Activated T-cell treated with anti-CD3 and anti-CD28 coated beads for 4 hours (primary cell): ENCODE measurements at places on chromosomes 1 and 21.

GRCh38 chr1:23174426-23175110, 5.9 kb upstream of the LUZP1 start:
- DNase-seq, result no peak

DNA sequence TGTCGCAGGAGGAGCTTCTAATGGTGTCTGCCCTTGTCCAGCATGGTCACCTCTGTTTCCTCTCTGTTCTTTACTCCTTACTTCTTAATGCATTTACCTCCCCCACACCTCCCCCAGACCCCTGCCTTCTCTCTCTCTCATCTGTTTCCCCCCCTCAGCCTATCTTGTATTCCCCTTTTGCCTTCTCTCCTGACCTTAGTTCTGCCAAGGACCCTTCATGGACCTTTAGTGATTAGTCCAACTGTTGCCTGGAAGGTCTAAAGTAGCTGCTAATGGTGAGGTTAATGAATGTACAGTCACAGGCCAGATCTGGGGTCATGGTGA, 42.3 kb upstream of the PPP2R5A start:
- no peak for DNase-seq

GRCh38 chr1:36208978-36209703, 15.1 kb upstream of the THRAP3 start:
- no peak for DNase-seq

- DNase-seq, result no peak
These were observed 3.3 kb upstream of the F3 start for GRCh38 chr1:94544706-94545490.

DNA sequence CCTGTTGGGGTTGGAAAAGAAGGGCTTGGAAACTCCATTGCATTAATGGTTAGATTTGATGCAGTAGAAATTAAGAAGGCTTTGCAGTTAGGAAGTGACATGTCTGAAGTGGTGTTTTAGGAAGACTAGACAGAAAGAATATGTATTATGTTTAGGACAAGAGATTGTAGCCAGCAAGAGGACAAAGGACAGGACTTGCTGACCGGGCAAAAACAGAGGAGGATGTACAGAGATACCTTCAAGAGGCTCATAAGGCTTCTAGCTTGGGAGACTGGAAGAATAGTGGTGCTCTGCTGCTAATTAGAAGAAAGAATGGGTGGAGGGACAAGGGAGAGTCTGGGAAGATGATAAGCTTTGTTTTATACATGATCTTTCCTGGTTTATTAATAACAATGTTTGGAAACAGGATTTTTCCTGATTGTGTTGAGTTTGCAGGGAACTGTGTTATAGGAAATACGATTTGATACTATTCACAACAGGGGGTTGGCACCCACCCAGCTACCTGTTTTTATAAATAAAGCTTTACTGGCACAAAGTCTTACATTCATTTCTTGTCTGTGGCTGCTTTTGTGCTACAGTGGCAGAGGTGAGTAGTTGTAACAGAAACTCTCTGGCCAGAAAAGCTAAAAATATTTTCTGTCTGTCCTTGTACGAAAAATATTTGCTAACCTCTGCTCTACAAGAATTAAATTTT, 37.1 kb upstream of the TMCO2 start:
- DNase-seq, result no peak

- DNase-seq, result no peak
These were observed 954.9 kb downstream of the ADGRL2 start for GRCh38 chr1:82755671-82756070.

DNA sequence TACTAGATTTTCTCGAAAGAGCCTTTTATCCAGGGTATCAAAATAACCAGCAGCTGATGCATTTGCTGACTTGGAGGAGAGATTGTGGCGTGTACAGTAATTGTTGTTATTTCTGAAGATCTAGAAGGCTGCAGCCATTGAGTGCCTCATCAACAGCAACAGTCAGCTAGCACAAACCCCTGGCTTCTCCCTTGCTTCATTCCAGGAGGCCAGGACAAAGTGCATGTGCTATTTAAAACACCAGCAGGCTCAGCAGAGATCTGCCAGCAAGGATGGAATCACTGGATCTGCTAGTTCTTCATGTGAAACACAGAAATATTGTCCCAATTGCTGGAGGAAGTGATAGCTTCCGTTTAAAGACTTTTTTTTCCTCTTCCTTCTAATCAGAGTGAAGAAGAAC, 2.8 kb upstream of the NGF start:
- DNase-seq, result no peak

- no peak for DNase-seq
These were observed 16.0 kb upstream of the ARHGEF10L start for GRCh38 chr1:17523321-17524041.

DNA sequence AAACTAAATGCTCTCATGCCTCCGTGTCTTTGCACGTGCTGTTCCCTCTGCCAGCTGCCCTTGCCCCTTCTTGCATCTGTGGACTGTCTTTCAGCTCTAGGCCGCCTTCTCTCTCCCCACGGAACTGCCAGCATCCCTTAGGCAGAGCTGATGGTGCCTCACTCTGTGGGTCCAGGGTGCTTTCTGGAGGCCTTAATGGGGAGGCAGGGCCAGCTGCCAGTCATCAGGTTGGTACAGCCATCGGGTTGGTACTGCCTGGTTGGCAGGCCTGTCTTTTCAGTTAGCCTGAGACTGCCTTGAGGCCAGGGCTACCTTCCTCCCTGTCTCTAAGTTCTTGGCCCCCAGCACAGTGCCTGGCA, 61.4 kb upstream of the TARBP1 start:
- no peak for DNase-seq

GRCh38 chr1:216528816-216529215, 105.6 kb upstream of the USH2A start:
- DNase-seq, result no peak

- DNase-seq, result no peak
These were observed 270.2 kb upstream of the TMPRSS15 start for GRCh38 chr21:18673789-18674188.

GRCh38 chr1:194230351-194231144, 1044.1 kb upstream of the B3GALT2 start:
- no peak for DNase-seq
